ENCODE measurements at places on chromosomes 13 and 19.

GRCh38 chr19:49355909-49356353 is 6.3 kb downstream of the TEAD2 start:
- DNase-seq: no peak

- DNase-seq: no peak
Observed at GRCh38 chr13:111027458-111028439, 87.4 kb upstream of the ARHGEF7 start.

DNA sequence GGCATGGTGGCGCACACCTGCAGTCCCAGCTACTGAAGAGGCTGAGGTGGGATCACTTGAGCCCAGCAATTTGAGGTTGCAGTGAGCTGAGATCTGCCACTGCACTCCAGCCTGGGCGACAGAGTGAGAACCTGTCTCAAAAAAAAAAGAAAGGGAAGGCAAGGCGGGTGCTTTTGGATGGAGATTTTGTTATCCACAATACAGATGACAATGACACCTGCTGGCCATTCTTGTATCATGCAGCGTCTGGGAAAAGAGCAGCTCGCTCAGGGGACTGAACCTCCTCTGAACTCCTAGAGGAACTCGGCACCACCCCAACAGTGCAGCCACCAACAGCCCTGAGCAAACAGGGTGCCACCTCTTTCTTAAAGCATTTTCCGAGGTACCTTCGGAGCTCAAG is 22.8 kb downstream of the HAUS8 start:
- no peak for DNase-seq

DNA sequence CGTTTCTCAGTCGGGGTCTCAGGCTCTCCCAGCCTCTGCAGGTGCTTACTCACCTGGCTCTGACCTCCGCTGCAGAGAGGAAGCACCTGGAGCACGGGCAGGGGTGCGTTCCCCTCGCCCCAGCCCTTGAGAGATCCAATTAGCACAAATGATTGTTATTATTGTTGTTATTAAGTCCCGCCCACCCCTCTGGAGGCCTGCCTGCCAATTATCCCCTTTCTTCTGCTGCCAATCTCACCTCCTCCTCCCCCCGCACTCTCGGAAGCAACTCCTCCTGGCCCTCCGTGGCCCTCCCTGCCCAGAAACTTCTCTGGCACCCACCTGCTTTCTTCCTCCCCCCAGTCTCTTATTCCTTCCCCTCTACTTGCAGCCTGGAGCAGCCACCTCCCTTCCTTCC is 8.8 kb downstream of the ZNF787 start:
- no peak for DNase-seq

DNA sequence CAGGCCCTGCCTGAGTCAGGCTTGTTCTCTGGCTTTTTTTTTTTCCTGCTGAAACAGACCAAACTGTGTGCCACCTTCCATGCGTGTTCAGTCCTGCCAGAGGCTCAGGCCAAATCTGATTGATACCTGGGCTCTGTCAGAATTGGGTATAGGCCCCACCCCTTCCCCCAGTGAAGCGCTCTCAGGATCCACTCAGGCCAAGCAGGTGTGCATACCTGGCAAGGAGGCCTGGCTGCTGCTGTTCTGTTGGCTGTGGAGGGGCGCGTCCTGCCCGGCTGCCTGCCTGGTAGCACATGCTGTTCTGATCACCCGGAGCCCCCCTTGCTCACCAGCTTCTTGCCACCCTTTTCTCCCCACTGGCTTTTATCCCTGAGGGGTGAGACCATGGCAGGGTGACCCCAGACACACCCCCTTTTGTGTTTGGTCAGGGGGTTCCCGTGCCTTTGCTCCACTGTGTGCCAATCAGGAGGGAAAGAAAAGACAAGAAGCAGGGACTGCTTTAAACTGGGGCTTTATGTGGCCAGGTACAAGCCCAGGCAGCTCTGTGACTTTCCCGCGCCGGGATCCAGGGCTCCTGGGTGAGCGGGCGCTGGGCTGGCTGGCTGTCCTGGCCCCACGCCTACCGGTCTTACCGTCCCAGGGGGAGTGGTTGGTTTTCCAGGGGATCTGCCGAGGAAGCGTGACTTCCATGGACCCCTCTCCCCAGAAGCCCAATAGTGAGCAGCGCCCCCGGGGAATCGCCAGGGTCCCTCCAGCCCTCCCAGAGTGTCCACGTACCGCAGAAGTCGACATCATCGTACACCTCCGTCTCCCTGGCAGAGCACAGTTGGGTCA is 12.7 kb downstream of the PRAM1 start:
- no peak for DNase-seq

- DNase-seq: no peak
Observed at GRCh38 chr19:18605546-18606280, 886 bp downstream of the CRLF1 start.

- DNase-seq: no peak
Observed at GRCh38 chr13:101869553-101869952, 417.1 kb downstream of the ITGBL1 start.

GRCh38 chr19:13942023-13942684 is 3.9 kb upstream of the PODNL1 start:
- no peak for DNase-seq

DNA sequence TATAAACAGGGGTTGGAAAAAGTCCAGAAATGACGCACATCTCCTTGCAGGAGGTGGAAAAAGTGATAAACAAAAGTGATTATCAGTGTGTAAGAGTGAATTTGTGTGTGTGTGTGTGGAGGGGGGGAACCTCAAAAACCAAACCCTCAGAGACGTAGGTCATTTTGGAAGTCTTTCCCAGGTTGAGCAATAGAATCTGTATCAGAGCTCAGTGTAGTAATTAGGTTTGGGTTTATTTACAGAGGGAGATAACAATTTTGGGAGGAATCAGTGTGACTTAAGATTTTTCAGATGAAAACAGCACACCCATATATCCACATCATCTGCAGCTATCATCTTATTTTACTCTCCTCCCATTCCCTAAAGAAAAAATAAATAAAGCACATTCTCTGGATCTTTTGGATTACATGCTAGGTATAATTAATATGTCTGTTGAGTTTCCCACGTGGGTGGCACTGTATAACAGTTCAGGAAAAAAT is 406.4 kb downstream of the FGF9 start:
- no peak for DNase-seq

DNA sequence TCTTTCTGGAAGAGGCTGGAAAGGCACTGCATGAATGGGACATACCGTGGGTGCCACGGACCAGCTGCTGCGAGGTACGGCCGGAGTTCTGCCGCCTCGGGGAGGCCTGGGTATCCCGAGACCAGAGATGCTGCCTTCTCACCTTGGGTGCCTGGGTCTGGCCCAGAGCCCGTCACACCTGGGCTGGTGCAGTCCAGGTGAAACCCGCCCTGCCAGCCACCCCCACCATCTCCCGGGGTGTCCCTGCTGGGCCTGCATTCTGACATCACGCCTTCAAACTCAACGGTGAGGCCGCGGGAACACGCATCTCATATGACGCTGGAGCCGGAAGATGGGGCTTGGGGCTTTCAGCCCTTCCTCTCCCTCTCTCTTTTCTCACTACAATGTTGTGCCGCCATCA is 98.0 kb downstream of the GADD45B start:
- no peak for DNase-seq

- DNase-seq: no peak
Observed at GRCh38 chr13:86541461-86541860, 742.2 kb upstream of the SLITRK6 start.

DNA sequence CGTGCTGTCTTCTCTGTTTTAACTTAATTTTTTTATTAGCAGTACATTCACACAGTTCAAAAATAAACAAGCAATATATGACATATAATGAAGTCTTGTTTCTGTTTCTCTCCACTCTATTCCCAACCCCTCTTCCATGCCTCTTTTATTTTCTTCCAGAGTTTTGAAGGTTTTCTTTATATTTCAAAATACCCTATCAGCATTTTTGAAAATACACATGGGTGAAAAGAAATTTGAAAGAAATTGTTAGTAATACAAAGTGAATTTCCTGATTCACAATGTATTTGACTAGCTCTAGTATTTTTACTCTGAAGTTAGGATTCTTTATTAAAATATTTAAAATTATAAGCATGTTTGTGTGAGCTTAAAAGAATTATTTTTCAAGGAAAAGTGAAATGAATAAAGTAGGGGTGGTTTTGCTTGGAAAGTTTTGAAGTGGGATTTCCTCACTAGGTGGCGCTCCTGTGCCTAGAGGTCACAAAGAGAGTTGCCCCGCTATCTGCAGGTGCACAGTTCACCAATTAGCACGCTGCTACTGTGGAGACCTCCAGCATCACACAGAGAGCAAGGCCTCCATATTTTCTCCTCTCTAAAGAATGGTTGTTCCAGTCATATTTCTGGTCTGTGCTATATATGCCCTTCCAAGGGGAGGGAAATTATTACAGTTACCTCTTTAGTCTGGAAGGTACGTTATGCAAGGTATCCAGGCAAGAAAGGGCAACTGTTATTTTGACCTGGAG is 37.6 kb downstream of the SOX21 start:
- peak; percentile 22 for DNase-seq

DNA sequence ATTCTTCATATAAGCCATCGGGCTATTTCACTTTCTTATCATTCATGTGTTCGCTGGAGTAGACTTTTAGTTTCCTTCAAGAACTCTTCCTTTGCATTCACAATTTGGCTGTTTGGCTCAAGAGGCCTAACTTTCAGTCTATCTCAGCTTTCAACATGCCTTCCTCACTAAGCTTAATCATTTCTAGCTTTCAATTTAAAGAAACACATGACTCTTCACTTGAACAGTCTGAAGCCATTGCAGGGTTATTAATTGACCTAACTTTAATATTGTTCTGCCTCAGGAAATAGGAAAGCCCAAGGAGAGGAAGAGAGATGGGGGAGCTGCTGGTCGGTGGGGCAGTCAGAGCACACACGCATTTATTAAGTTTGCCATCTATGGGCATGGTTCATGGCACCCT is 158.1 kb downstream of the SUCLA2 start:
- no peak for DNase-seq

DNA sequence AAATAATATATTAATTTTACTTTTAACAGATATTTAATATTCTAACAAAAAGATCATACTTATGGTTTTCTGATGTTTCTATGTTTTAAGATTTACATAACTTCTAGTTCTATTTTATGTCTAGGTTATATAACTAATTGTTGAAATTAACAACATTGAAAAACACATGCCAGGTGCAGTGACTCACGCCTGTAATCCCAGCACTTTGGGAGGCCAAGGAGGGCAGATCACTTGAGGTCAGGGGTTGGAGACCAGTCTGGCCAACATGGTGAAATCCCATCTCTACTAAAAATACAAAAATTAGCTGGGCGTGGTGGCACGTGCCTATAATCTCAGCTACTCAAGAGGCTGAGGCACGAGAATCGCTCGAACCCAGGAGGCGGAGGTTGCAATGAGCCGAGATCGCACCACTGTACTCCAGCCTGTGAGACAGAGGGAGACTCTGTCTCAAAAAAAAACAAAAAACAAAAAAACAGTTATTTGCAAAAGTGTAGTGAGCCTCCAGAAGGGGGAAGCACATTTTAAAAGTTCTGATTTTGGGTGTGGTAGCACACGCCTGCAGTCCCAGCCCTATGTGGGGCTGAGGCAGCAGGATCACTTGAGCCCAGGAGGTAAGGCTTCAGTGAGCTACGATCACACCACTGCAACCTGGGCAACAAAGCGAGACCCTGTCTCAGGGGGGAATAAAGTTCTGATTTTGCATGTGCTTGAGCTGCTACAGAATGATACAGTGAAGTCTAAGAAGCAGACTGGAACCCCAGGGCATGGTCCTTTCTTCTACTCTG is 18.7 kb downstream of the MIPEP start:
- no peak for DNase-seq

- DNase-seq: no peak
Observed at GRCh38 chr13:111361873-111362648, 41.6 kb downstream of the TEX29 start.

DNA sequence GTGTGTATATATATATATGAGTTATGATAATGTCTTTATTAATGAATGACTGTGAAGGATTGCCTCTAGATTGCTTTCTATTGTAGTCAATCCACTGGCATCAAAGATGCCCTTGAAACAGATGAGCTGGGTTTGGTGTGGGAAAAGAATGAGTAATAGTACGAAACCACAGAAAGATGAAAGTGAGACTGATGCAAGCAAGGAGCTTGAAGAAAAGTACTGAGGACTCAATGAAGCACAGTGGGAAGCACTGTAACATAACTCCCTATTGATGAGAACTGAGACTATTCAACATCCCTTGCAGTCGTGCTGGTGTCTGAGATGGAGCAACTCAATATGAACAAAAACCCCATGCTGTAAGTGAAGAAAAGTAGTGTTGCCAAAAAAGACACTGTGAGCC is 1794.2 kb downstream of the SLITRK5 start:
- DNase-seq: no peak

- no peak for DNase-seq
Observed at GRCh38 chr13:34430294-34430693, 511.8 kb upstream of the NBEA start.

GRCh38 chr13:97139691-97140090 is 82.4 kb upstream of the MBNL2 start:
- no peak for DNase-seq

DNA sequence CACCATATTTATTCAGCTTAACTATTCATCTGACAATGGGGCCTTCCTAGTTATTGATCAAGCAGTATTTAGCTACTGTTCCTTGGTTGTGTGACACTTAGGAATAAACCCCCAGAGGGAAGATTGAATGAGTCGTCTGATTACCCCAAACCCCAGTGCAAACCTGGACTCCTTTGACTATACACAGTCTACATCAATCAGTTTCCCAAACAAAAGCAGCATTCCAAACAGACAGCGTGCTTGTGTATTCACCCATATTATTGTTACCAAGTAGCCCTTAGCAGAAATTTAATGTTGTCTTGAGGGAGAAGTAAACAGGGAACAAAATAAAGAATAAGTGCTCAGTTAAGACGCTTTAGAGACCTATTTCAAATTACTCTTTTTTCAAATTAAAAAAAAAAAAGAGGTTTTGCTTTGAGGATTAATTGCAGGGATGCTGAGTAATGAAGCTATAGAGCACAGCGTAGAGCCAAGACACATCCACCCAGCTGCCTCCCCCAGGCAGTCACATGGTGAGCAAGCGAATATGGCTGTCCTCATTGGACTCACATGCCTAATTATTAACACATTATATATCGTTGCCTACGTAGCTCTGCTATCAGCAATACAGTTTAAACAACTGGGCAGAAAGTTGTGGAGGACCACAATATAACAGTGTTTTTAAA is 14.7 kb upstream of the B3GLCT start:
- no peak for DNase-seq

DNA sequence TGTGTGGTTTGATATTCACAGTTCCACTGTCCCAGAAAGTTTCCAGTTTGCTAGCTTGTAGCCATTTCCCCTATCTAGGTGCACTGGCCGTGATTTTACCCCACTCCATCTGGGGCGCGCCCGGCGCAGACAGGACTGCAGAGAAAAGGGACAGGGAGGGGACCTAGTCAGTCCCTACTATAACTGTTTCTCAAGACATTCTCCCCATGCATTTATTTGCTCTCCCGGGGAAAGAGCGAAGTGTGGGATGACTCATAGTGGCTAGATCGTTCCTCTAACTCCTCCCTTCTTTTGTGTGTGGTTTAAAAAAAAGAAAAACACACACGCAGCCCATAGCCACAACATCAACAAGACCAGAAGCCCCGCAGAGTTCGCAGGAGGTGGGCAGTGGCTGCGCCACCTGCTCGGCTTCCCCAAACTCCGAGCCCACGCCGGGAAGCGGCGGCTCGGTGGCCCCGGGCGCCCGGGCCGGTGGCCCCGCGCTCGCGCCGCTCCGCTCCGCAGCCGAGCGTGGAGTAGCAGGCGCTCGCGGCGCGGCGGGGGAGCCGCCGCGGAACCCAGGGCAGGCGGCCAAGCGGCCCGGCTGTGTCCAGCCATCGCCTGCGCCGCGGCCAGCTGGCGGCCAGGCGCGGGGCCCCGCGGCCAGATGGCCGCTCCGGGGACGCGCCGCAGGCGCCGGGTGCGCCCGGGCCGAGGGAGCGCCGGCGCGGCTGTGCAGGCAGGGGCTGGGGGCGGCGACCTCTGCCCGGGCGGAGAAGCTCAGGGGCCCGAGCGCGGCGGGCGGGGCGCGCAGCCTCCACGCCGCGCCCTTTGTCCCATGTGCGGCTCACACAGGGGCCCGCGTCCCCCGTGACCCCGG is 653 bp downstream of the TMTC4 start:
- DNase-seq: peak; percentile 12

Measured in NCI-H2107 (cell line).